Sigmoid colon (tissue), 7 donors: ENCODE measurements at places on chromosomes 7 and 10. TPM values are rescaled to one million over a fixed set of nuclear protein-coding genes. Genes with fewer than 3 reads are reported as not detected.

LRMDA gene
- polyA plus RNA-seq: 9.0 TPM

ADRB1 gene
- 0.55 TPM for polyA plus RNA-seq

DNA sequence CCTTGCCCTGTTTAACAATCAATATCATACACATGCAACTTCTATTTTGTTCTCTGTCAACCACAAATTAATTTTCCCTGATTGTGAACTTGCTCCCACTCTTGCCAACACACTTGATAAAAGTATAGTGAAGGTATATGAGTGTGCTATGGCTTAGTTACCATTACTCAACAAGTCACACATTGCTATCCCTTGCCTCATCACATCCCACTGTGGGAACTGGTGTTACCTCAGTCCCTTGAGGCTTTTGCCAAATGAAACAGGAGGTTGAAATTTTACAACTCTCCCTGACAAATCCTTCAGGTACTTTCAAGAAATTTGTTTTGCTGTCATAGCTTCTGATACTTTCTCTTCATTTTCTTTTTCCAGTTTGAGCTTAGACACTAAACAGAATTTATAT lies 472.5 kb upstream of the SEMA3D start:
- no peak overlapping the region for H3K27ac ChIP-seq
- H3K36me3 ChIP-seq: no peaks in the 10 kb centered on the region
- H3K4me1 ChIP-seq: no peaks in the 10 kb centered on the region

GRCh38 chr7:153017223-153017622 lies 257.7 kb downstream of the ACTR3B start:
- H3K4me3 ChIP-seq: no peak overlapping the region
- H3K27ac ChIP-seq: no peak overlapping the region
- H3K4me1 ChIP-seq: no peaks in the 10 kb centered on the region
- no peak for DNase-seq

PTF1A gene
- polyA plus RNA-seq: not detected

DNA sequence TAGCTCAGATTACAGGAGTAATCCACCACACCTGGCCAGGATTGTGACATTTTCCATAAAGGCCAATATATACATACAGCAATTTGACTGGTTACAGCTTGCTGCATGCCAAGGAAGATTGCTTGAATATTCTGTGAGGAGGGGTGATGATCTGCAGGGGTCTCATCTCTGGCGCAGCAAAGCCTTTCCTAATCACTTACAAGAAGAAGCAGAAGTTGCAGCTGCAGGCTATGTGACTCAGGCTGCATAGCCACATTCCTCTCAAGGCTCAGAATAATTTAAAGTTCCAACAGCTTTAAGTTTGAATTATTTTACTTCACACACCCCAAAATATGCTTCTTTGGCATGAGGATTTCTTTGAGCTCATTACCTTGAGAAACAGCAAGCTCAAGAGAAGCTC lies 11.4 kb upstream of the RASGEF1A start:
- peaks cover 42% of the 10 kb centered on the region for H3K27me3 ChIP-seq
- H3K4me3 ChIP-seq: no peak overlapping the region
- H3K27ac ChIP-seq: no peak overlapping the region
- DNase-seq: no peak
- no peaks in the 10 kb centered on the region for H3K4me1 ChIP-seq

GRCh38 chr10:114048472-114048871 lies 4.8 kb downstream of the ADRB1 start:
- H3K27me3 ChIP-seq: no peaks in the 10 kb centered on the region
- H3K36me3 ChIP-seq: no peaks in the 10 kb centered on the region
- peak overlapping the region; percentile 86 for H3K27ac ChIP-seq

NME8 gene
- not detected for polyA plus RNA-seq

GRCh38 chr7:130180571-130181262 lies 24.5 kb downstream of the TMEM209 start:
- no peak overlapping the region for H3K4me3 ChIP-seq
- H3K4me1 ChIP-seq: no peaks in the 10 kb centered on the region
- no peak overlapping the region for H3K27ac ChIP-seq
- H3K27me3 ChIP-seq: no peaks in the 10 kb centered on the region
- peaks cover 19% of the 10 kb centered on the region for H3K36me3 ChIP-seq

CXCL12 gene
- 13.6 TPM for polyA plus RNA-seq

OR2A5 gene
- polyA plus RNA-seq: not detected

DNA sequence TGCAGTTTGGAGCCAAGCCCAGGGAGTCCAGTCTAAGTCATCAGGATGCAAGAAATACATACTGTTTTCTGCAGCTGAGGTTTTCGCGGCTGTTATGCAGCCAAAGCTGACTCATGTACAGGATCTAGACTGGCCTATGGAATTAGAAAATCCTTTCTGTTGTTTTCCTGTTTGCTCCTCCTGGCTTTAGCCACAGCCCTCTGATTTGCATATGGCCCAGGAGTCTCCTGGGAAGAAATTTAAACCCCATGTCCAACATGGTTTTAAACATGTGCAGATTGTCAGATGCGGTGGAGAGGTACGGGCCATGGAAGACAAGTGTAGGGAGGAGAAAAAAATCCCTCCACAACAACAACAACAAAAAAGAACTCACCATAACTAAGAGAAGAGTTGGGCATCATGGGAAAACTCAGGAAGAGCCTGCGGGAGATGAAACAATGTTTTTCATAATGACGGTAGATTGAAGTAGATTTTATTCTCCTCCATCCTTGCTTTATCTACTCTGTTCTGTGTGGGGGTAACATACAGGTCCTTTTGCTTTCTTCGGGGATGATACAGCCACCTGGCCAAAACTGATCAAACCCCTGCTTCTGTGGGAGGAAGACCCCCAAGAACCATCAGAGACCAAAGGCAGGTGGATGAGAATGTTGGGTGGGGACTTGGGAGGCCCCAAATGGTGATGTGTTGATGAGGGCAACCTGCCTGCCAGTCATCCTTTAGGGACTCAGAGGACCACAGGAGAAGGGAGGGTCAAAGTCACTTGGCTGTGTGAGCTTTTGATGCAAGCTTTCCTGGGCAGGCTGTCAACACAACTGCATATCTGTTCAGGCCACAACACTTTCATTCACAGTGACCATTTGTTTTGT lies 29.8 kb upstream of the GNA12 start:
- DNase-seq: no peak
- no peak overlapping the region for H3K4me3 ChIP-seq
- no peak overlapping the region for H3K27ac ChIP-seq
- no peaks in the 10 kb centered on the region for H3K4me1 ChIP-seq

GRCh38 chr10:8487346-8487745 lies 432.9 kb downstream of the GATA3 start:
- no peak overlapping the region for H3K4me3 ChIP-seq
- no peaks in the 10 kb centered on the region for H3K4me1 ChIP-seq
- H3K36me3 ChIP-seq: no peaks in the 10 kb centered on the region

- no peaks in the 10 kb centered on the region for H3K27me3 ChIP-seq
- no peaks in the 10 kb centered on the region for H3K36me3 ChIP-seq
- H3K27ac ChIP-seq: no peak overlapping the region
Measured at GRCh38 chr10:85400981-85401695, 965.5 kb downstream of the GRID1 start.

EVX1 gene
- 1.2 TPM for polyA plus RNA-seq

- H3K4me3 ChIP-seq: no peak overlapping the region
- no peaks in the 10 kb centered on the region for H3K4me1 ChIP-seq
- H3K27ac ChIP-seq: no peak overlapping the region
- no peaks in the 10 kb centered on the region for H3K27me3 ChIP-seq
- no peaks in the 10 kb centered on the region for H3K36me3 ChIP-seq
Measured at GRCh38 chr7:8068892-8069686, 100.5 kb downstream of the GLCCI1 start.

- H3K36me3 ChIP-seq: no peaks in the 10 kb centered on the region
- no peak overlapping the region for H3K4me3 ChIP-seq
- H3K4me1 ChIP-seq: no peaks in the 10 kb centered on the region
- DNase-seq: no peak
Measured at GRCh38 chr7:96400518-96400917, 78.6 kb upstream of the SLC25A13 start.

SH2D4B gene
- polyA plus RNA-seq: not detected

DNA sequence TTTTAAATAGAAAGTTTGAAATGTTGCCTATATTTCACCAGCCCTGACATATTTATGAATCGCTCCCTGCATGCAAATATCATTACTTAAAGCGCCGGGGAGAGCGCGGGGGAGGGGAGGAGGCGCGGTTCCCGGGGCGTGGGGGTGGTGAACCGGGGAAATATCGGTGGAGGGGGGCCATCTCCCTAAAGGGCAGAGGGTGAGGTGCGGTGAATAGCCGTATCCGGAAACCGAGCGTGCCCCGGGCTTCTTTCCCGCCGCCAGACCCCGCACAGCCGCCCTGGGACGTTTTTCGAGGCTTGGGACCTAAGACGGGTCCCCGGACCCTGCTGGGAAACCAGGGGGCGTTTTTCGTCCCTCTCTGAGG lies 6.9 kb upstream of the ZNF503 start:
- no peak for DNase-seq
- peak overlapping the region; percentile 82 for H3K4me3 ChIP-seq
- H3K36me3 ChIP-seq: no peaks in the 10 kb centered on the region
- peak overlapping the region; percentile 98 for H3K27ac ChIP-seq
- no peaks in the 10 kb centered on the region for H3K27me3 ChIP-seq

- no peak overlapping the region for H3K27ac ChIP-seq
- peak; percentile 38 for DNase-seq
- H3K4me3 ChIP-seq: no peak overlapping the region
- H3K4me1 ChIP-seq: no peaks in the 10 kb centered on the region
- no peaks in the 10 kb centered on the region for H3K36me3 ChIP-seq
Measured at GRCh38 chr7:155975490-155975889, 163.2 kb upstream of the SHH start.

GRCh38 chr7:39592586-39592985 lies 26.4 kb downstream of the YAE1 start:
- H3K4me1 ChIP-seq: no peaks in the 10 kb centered on the region
- no peak overlapping the region for H3K27ac ChIP-seq
- no peak overlapping the region for H3K4me3 ChIP-seq
- no peak for DNase-seq

- H3K27ac ChIP-seq: no peak overlapping the region
- H3K4me3 ChIP-seq: no peak overlapping the region
- peaks cover 6% of the 10 kb centered on the region for H3K4me1 ChIP-seq
- no peaks in the 10 kb centered on the region for H3K36me3 ChIP-seq
- no peak for DNase-seq
Measured at GRCh38 chr10:31906039-31906438, 22.6 kb downstream of the ARHGAP12 start.

DNA sequence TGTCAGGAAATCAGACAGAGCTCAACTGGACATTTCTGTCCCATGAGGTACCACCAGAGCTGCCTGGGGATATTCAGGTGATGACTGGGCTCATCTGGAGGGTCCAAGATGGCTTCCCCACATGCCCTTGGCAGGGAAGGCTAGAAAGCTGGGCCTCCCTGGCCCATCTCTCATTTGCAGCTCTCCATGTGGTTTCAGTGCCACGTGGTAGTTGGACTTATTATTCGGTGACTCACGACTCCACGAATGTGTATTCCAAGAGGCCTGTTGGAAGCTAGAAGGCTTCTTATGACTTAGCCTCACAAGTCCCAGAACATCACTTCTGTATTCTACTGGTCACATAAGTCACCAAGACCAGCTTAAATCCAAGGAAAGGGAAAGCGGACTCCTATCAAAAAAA lies 22.8 kb downstream of the NSMCE4A start:
- H3K4me1 ChIP-seq: peaks cover 19% of the 10 kb centered on the region
- H3K4me3 ChIP-seq: no peak overlapping the region
- H3K27me3 ChIP-seq: no peaks in the 10 kb centered on the region
- no peak overlapping the region for H3K27ac ChIP-seq
- H3K36me3 ChIP-seq: no peaks in the 10 kb centered on the region
- DNase-seq: no peak

DNA sequence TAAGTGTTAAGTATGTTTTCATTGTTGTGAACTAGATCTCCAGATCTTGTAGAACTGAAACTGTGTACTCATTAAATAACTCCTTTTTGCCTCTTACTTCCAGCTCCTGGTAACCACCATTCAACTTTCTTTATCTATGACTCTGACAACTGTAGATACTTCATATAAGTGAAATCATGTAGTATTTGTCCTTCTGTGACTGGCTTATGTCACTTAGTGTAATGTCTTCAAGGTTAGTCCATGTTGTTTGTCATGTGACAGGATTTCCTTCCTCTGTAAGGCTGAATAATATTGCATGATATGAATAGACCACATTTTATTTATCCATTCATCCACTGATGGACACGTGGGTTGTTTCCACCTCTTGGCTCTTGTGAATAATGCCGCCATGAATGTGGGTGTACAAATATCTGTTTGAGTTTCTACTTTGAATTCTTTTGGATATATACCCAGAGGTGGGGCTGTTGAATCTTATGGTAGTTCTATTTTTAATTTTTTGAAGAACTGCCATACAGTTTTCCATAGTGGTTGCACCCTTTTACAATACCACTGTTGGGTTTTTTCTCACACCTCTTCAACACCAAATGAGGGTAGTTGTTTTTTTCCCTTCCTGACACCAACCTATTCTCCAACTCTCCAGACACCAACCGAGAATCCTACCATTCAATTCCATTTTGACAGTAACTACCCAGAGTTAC lies 10.7 kb upstream of the FMC1 start:
- no peak overlapping the region for H3K4me3 ChIP-seq
- no peaks in the 10 kb centered on the region for H3K36me3 ChIP-seq
- DNase-seq: no peak

- peaks cover 3% of the 10 kb centered on the region for H3K4me1 ChIP-seq
- DNase-seq: no peak
- no peak overlapping the region for H3K4me3 ChIP-seq
- H3K27me3 ChIP-seq: no peaks in the 10 kb centered on the region
- H3K27ac ChIP-seq: no peak overlapping the region
Measured at GRCh38 chr10:97778452-97779302, 6.9 kb upstream of the SFRP5 start.

GRCh38 chr7:101676956-101677355 lies 47.9 kb upstream of the MYL10 start:
- H3K4me3 ChIP-seq: no peak overlapping the region
- H3K27ac ChIP-seq: no peak overlapping the region
- H3K27me3 ChIP-seq: no peaks in the 10 kb centered on the region
- DNase-seq: no peak

MICU1 gene
- 39.1 TPM for polyA plus RNA-seq

CALU gene
- 23.1 TPM for polyA plus RNA-seq

DNA sequence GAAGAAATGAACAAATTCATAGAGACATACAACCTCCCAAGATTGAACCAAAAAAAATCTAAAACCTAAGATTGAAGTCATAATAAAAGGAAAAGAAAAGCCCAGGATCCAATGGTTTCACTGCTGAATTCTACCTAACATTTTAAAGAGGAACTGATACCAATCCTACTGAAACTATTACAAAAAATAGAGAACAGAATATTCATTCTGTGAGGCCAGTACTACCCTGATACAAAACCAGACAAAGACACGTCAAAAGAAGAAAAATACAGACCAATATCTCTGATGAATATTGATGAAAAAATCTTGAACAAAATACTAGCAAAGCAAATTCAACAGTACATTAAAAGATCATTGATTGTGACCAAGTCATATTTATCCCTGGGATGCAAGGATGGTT lies 128.5 kb upstream of the STEAP1 start:
- no peak overlapping the region for H3K27ac ChIP-seq
- no peaks in the 10 kb centered on the region for H3K27me3 ChIP-seq
- H3K36me3 ChIP-seq: no peaks in the 10 kb centered on the region
- H3K4me1 ChIP-seq: no peaks in the 10 kb centered on the region

GRCh38 chr7:86911659-86912058 lies 147.8 kb downstream of the ELAPOR2 start:
- no peak overlapping the region for H3K27ac ChIP-seq
- no peaks in the 10 kb centered on the region for H3K27me3 ChIP-seq
- DNase-seq: no peak
- no peaks in the 10 kb centered on the region for H3K36me3 ChIP-seq
- H3K4me1 ChIP-seq: no peaks in the 10 kb centered on the region

GRCh38 chr7:106589198-106589879 lies 71.6 kb downstream of the CCDC71L start:
- no peak overlapping the region for H3K27ac ChIP-seq
- H3K27me3 ChIP-seq: no peaks in the 10 kb centered on the region
- H3K4me1 ChIP-seq: no peaks in the 10 kb centered on the region
- H3K36me3 ChIP-seq: no peaks in the 10 kb centered on the region
